ENCODE measurements at places on chromosomes 6 and 20.

- no peak for DNase-seq
Observed at GRCh38 chr6:4012826-4013225, 66.1 kb downstream of the FAM217A start.

- DNase-seq, result no peak
Observed at GRCh38 chr6:56458324-56458884, 184.3 kb downstream of the DST start.

DNA sequence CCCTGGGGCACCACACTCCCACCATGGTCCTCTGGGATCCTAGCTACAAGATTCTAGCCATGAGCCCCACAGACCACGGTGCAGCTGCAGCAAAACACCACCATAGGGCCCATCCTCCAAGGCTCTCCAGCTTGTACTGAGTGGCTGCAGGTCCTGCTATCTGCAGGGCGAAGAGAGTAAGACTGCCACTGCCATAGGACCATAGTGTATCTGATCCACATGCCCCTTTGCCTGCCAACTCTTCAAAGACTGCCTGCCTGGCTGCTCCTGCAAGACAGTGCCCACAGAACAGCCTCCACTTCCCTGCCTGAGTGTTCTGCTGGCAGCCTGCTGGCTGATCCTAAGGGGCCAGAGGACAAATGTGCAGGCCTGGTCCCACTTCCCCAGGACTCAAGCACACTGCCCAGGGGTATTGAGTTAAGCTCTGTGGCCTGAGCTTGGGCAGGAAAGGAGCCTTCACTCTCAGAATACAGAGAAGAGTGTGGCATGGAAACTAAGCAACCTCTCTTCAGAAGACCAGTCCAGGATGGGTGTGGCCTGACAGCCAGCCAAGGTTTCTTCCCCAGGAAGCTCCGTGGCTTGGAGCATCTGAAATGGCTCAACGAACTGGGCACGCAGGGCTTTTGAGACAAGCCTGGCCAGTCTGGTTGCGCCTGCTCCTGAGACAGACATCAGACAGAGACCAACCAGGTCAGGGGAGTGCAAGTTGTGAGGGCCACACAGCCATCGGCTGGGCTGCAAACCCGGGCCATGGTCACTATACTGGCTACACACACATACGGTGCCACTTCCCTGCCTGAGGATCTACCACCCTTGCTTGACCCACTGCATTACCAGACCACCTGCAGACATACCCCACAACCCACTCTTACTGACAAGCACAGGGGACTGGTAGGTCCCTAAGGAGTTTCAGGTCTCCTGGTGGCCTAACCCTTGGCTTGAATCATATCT lies 54.5 kb downstream of the RNGTT start:
- DNase-seq, result no peak

GRCh38 chr6:12578097-12578496 lies 138.5 kb upstream of the PHACTR1 start:
- no peak for DNase-seq

GRCh38 chr6:52596371-52597028 lies 19.6 kb upstream of the TRAM2 start:
- no peak for DNase-seq

DNA sequence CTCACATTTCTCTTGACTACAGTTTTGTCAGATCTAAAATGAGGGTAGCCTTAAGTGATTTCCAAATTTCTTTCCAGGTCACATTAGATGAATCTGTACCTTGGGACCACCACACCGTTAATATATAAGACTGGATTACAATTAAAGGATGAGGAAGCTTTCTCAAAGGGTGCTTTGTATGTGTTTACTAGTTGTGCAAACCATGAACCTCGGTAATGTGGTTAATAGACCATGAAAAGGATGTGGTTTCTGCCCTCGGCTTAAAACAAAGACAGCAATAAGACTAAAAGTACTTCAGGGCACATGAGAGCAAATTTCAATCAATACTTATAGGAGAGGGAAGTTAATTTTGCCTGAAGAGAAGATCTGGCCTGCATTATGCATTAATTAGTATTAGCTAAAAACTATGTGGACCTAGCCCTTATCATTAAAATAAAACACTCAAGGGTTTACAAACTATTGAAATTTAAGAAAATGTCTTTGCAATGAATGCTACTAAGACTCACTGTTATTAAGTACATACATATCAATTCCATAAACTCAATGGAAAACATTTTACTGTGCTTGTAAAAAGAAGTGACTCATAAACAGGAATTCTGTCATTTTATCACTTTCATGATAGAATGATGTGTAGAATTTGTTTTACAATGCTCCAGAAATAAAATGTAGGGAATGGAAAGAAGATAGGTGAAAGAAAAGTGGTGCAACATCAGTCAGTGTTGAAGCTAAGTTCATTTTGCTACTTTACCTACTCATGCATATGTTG lies 936 bp upstream of the TMX4 start:
- no peak for DNase-seq

DNA sequence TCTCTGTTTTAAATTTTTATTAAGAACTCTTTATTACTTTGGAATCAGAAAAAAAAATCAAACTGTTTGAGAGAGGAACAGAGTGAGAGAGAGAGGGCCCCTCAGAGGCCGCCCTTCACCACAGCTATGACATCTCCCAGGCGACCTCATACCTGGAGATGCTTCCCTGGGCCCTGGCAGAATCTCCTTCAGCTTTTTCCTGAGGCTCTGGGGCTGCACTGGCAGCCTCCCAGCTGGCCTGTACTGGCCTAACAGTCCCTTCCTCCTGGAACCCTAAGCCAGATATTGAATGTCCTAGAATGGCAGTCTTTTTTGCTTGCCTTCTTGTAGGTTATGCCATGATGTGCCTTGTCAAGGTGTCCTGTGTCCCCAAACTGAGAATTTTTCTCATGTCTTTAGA lies 13.7 kb downstream of the ABHD12 start:
- DNase-seq, result no peak

- no peak for DNase-seq
Observed at GRCh38 chr6:3368685-3369084, 88.2 kb downstream of the SLC22A23 start.

- DNase-seq, result no peak
Observed at GRCh38 chr6:119493980-119494379, 144.4 kb upstream of the MAN1A1 start.

DNA sequence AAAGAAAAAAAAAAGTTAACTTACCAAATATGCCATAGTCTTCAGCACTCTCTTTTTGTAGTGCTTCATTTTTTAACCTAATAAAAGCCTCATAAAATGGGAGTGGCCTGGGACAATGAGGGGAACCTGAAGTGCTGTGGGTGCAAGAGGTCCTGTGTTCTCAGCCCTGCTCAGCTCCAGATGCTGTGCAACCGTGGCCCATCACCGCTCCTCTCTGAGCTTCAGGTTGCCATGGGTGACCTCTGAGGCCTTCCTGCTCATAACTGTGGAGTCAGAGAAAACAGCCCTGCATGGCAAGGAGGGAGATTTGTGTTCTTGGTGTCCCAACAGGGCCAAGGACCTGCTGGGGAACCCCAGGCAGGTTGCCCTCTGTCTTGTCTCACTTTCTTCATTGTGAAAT lies 10.0 kb downstream of the TCF15 start:
- DNase-seq, result no peak

DNA sequence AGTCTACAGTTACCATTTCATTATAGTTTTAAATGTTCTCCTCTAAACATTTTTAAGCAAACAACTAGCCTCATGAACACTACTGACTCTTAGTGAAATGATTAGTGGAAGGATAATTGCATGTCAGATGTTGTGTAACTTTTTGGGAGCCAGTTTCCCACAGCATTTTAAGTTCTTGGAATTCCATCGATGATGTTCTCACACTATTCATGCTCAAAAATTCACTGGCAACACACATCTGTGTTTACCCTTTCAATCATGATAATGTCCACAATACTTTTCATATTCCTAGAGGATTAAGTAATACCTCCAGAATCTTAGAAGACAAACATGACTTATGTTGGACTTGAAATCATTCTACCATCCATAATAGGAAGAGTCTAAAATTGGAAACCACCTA lies 678.1 kb upstream of the ID4 start:
- no peak for DNase-seq

- no peak for DNase-seq
Observed at GRCh38 chr20:62040381-62040922, 25.2 kb downstream of the TAF4 start.

DNA sequence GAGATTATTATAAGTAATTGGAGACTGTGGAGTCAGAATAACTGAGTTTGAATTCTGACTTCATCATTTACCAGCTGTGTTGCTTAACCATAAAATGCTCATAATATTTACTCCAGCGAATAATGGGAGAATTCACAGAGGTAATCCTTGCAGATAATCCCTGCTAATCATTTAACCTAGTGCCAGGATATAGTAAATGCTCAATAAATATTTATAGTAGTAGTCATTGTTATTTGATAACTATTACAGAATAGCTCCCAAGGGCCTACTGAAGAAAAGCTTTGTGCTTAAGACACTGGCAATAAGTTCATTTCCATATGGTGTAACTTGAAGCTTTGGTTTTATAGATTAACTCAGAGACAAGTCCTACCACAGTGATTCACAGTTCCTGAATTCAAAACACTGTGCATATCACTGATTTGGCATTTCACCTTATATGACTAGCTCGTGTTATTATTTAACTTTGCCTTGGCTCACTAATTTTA lies 208.8 kb upstream of the PLCB4 start:
- DNase-seq, result no peak

DNA sequence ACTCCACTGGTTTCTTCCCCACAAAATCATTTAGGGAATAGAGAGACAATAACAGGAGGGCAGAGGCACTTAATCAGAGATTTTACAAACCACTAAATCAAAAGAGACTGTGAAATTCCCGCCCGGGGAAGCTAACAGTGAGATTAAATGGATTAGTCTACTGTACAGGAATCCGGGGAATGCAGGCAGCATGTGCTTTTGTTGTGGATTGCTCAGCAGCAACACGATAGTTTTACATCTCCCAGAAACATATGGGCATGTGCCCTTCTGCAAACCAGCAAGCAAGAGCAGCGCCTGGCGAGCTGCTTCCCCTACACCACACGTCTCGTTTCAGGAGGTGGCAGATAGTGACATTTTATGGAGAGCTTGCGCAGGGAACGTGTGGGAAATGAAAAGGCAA lies 382.3 kb downstream of the CD83 start:
- DNase-seq, result no peak

DNA sequence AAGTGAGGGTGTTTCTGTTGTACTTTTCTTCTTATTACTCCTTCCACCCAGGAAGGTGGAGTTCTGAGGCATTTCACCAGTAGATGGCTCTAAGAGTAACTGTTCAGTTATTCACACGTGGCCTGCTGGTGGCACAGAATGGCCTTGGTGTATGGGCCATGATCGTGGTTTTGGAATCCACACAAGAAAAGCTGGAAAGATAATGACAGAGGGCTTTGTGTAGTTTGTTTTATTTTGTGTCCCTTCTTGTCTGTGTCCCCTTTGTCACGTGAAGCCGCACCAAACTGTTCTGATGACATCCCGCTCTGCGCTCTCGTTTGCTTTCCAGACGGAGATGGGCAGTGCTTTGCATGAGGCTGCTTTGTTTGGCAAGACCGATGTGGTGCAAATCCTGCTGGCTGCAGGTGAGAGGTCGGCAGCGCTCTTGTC lies 93.4 kb downstream of the ANKS1A start:
- DNase-seq, result no peak

DNA sequence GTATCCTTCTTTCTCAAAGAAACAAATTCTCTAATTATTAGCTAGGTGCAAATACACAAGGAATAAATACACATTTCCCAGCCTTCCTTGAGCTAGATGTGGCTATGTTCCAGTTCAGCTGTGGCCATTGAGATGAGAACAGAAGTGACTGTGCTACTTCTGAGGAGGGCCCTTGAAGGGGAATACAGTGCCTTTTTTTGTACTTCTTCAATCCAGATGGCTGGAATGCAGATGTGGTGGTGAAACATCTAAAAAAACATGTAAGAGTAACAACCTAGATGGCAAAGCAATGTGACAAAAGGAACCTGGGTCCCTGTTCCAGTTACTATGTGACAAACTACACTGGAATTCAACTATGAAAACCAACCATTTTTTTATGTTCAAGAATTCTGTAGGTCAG lies 115.4 kb upstream of the DST start:
- DNase-seq, result no peak

DNA sequence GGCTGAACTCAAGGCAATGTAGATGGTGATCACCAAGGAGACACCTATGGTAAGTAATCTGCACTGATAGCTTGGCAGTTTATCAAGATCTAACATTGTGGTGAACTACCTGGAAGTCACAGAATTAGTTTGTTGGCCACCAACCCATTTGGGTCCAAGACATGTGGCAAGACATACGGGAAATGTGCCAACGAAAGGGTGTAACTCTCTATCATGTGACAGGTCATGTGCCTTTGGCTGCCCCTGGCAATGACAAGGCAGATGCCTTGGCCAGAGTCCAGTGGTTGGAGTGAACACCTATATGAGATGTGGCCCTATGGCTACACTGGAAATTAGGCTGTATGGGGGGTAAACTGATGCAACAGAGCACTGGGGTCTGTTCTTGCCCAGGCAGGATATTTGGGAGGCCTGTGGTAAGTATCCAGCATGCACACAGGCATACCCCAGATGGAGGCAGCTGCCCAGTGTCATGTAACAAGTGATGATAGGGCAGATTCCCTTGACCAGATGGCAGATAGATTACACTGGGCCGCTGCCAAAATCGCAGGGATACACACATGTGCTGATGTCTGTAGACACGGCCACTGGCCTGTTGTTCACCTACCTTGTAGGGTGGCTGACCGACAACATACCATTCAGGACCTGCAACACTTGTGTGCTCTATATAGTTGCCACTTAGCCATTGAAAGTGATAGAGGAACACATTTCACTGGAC lies 35.5 kb upstream of the HSF2 start:
- no peak for DNase-seq

DNA sequence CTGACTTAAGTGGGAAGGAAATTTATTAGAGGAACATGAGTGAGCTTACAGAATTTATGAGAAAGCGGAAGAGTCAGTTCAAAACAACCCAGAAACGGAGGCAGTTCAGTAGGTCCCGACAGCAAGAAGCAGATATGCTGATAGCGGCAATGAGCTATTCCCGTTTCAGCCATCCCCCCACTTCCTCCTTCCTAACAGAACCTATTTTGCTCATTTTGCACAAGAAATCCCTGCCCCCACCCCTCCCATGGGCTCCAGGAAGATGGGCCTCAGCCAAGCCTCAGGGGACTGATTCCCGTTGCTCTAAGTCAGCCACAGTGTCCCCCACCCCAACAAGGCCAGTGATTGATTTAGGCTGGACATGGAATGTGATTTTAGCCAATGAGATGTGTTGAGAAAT lies 157.5 kb downstream of the CEBPB start:
- DNase-seq, result no peak

- DNase-seq, result peak; percentile 46
Observed at GRCh38 chr6:33579828-33580714, at the start of gene BAK1. Gene BAK1, minus strand, starts transcription at chr6:33580276. Its CDS starts 2,672 bp downstream, at chr6:33577604.

- DNase-seq, result no peak
Observed at GRCh38 chr20:23028392-23028791, 6.7 kb upstream of the SSTR4 start.

DNA sequence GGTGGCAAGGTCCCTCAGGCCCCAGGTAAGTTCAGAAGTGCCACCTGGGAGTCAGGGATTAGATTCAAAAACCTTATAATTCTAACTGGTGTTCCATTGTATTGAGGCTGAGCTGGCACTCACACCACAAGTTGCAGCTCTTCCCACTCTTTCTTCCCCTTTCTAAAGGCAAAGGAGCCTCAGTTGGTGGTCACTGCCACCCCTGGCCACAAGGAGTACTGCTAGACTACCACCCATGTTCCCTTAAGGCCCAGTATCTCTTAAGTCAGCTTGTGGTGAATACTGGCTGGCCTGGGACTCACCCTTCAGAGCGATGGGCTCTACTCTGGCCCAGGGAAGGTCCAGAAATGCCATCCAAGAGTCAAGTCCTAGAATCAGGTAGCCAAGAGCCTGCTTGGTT lies 421.1 kb upstream of the KHDRBS2 start:
- no peak for DNase-seq

Data from esophagus squamous epithelium (tissue), 5 donors.